ENCODE measurements at places on chromosomes 12 and 14.

DNA sequence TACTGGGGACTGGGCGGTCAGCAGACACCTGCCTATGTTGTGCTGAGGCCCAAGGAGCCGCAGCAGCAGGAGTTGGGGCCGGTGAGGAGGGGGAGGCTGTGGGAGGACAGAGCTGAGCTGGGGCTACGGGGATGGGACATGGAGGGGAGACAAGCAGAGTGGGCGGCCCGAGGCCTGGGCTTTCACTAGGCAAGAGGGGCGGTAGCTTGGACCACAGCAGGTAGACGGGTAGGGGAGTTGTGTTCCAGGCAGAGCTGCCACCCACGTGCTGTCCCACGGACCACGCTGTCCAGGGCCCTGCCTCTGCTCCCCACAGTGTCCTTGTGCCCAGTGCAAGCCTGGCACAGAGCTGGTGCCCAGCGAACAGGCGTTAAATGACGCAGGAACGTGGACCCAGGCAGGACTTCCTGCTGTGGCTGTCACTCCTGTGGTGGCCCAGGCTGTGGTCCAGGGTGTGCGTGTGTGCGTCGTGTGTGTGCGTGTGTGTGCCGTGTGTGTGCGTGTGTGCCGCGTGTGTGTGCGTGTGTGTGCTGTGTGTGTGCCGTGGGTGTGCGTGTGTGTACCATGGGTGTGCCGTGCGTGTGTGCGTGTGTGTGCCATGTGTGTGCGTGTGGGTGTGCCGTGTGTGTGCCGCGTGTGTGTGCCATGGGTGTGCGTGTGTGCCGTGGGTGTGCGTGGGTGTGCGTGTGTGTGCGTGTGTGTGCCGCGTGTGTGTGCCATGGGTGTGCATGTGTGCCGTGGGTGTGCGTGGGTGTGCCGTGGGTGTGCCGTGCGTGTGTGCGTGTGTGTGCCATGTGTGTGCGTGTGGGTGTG is 6.8 kb downstream of the CEP170B start:
- DNase-seq, result no peak

DNA sequence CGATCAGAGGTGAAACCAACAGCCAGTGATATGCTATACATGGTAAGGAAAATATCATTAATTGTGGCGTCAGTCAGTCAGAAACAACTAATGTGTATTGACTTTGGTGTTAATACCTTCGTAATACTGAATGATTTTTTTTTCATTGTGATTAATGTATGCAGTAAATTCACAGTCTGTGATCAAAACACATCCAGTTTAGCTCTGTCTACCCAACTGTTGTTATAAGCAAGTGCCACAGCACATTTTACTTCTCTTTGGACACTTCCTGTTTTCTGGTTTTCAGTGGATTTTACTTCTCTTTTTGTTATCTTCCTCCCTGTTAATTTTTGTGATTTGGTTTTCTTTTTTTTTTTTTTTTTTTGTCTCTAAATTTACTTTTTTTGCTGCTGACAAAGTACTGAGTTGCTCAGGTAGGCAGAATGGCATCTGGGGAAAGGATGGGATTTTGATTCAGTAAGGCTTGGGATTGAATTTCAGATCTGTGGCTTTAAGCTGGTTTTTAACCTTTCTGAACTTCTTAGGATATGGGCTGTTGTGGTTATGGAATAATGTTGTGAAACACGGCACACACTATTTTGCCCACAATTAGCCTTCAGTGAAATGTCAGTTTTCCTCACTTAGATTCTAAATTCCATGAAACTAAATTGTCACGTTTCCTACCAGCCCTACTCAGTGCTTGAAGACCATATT is 604 bp downstream of the GLIPR1 start:
- DNase-seq, result no peak

GRCh38 chr12:119115296-119115905 is 63.3 kb upstream of the HSPB8 start:
- no peak for DNase-seq

DNA sequence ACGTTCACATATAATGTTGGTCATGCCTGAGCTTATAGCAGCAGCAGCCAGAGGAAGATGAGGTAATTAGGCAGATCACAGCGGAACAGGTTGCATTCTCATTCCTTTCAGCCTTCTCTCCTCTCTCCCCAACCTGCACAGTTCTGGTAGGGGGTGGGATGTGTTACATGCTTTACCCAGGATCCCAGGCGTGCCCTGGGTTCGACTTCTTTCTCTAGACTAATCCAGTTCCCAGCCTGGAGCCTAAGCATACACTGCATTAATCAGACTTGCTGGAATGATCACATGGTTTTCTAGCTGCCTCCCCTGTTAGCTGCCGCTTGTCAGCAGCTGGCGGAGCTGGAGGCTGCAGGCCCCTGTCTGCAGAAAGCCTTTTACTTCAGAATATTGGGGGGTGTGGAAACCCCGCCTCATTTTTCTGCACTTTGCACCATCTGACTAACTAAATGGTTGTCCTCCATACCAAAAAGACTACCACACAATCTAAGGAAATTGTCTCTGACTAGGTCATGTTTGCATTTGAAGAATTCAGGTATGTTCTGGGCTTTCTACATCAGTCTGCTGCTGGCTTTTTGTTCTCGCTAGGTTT is 46.0 kb upstream of the EVL start:
- DNase-seq, result no peak

- no peak for DNase-seq
These were observed 187.0 kb upstream of the FOXN3 start for GRCh38 chr14:89603938-89604480.

GRCh38 chr12:38373784-38374183 is 57.2 kb downstream of the ALG10B start:
- no peak for DNase-seq

GRCh38 chr12:114240288-114240687 is 165.7 kb downstream of the TBX5 start:
- DNase-seq, result no peak

- no peak for DNase-seq
These were observed 43.5 kb downstream of the DNAI7 start for GRCh38 chr12:25151476-25151875.

- no peak for DNase-seq
These were observed 14.4 kb upstream of the TUNAR start for GRCh38 chr14:95862243-95862642.

DNA sequence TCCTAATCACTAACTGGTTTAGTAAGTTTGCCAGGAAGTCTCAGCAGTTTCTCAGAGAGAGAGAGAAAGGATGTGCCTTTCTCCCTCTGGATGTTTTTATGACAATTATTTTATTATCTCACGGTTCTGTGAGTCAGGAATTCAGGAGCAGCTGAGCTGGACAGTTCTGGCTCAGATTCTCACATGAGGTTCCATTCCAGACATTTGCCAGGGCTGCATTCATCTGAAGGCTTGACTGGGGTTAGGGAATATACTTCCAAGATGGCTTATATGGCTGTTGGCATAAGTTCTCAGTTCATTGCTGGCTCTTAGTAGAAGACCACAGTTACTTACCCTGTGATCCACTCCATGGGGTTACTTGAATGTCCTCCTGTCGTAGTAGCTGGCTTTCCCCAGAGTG is 101.2 kb upstream of the ATF7IP start:
- no peak for DNase-seq

DNA sequence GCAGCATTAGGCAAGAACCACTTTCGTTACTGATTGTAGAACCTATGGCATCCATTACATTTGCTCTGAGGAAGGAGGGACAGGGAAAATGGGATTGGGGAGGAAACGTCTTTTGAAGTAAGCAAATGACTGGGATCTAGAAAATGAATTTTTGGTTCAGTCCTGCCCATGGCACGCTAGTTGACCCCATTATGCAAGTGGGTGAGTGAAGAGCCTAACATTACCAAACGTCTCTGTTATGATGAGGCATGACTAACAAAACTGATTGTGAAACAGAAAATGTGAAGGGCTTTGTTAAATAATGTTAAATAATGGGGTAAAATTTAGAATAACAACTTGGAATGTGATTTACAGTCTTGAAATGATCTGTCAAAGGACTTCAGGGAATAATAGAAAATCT is 38.9 kb downstream of the CPSF2 start:
- DNase-seq, result no peak

- no peak for DNase-seq
These were observed 2.7 kb upstream of the GALNT6 start for GRCh38 chr12:51393676-51394545.

DNA sequence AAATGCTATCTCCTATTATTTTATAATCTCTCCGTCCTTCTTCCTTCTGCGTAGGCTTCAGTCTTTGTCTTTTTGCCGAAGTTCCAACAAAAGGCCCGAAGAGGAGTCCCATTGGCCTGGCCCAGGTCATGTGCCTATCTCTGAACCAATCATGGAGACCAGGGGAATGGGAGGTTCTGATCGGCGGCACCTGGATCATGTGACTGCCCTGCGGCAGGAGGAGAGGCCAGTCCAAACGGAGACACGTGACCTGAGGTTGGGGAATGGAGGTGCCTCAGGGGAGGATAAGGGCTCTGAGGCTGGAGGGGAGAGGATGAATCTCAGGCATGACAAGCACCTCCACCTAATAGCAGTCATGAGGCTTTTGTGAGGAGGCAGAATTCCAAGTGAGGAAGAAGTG is 86.0 kb downstream of the AACS start:
- no peak for DNase-seq

DNA sequence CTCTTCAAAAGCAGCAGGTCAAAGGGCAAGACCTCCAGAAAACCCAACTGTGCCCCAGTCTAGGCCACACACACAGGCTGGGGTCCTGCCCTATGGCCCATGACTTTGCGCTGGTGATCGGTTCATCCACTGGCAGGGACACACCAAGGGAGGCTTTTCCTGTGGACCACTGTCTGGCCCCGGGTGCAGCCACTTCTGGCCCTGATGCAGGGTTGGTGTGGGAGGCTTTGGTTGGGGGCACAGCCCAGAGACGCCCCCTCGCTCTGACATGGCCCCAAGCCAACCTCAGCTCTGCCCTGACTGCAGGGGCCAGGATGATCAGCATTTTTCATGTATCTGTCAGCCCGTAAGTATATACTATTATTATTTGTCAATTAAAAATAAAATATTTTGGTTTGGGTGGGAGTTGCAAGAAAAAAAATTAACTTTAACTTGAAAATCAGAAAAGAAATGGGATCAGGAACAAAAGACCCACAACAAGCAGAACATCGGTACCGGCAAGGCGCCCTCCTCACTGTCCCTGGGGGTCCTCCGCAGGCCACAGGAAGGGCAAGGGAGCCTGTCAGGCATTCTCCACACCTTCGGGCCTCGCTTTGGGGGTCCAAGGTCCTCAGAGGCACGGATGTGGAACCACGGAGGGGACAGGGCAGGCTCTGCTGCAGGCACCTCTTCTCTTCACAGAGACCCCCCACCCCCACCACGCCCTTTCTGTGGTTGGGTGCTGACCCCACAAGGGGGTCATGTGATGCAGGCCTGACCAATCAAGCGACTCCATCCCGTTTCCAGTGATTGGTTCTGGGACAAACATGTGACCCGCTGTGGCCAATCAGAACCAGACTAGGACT is 181.5 kb upstream of the SFSWAP start:
- no peak for DNase-seq

GRCh38 chr14:48350971-48351370 is 675.6 kb upstream of the MDGA2 start:
- DNase-seq, result no peak

Data from NCI-H1436 treated with DMSO at 0.1 percent for 48 hours (cell line).